Jurkat, Clone E6-1 (cell line): ENCODE measurements at places on chromosomes 3 and 15.

- DNase-seq = no peak
Observed at GRCh38 chr3:157129803-157130466, 30.0 kb downstream of the CCNL1 start.

GRCh38 chr3:52983828-52984227, 62.0 kb downstream of the SFMBT1 start:
- DNase-seq = no peak

DNA sequence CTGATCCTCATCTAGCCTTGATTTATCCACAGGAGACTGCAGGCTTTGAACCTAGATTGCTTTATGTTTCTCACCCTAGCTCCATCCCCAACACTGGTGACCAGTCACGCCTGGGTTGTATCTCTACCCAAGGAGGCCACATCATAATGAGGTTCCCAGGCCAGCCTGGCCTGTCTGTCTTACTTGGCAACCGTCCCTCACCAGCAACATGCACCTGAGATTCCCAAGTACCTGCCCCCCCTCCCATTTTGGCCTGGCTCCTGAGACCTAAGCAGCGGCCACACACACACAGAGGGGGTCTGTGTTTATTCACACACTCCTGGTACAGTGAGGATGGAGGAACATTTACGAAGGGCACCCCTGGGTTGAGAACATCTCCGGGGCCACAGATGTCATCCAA, 2.4 kb downstream of the CAMK2N2 start:
- no peak for DNase-seq

GRCh38 chr15:64869501-64869900, 27.8 kb downstream of the PLEKHO2 start:
- no peak for DNase-seq
